ENCODE measurements at places on chromosomes 5 and 9.

DNA sequence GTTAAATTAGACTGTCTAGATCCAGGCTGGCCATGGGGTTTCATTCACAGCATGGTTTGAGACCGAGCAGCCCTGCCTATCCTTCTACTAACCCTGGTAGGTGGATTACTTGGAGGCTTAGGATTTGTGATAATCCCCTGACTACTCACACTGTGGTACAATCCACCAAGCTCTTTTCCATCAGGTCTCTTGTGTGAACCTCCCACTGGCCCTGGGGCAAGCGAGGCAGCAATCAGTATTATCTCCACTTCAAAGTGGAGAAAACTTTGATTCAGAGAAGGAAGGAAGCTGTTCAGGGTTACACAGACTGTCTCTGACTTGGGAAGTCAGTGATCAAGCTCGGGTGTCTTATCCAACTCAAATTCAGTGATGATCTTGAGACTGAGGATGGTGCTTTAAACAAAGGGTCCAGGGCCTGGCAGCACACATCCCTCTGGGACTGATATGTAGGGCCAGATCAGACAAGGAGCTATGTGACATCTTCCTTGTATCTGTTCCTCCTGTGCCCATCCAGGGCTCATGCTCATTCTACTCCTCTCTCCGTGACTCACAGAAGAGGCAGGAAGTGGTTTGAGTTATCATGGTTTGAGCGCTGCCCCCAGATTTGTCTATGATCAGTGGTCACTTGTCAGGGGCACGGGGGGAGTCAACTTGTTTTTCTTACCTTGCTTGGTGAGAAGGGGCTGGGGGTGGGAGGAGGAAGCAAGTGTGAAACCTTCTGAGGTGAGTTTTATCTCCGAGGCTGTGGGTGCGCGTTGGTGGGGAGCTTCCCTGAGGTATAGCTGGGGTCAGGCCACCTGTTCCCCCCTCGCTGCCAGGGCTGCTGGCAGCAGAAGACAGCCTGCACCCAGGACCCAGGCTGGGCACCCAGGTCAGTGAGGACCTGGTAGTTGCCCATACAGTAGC is 48.6 kb downstream of the RGS3 start:
- no peak for DNase-seq

- DNase-seq: no peak
Observed at GRCh38 chr5:71892641-71893365, 173.7 kb downstream of the CARTPT start.

DNA sequence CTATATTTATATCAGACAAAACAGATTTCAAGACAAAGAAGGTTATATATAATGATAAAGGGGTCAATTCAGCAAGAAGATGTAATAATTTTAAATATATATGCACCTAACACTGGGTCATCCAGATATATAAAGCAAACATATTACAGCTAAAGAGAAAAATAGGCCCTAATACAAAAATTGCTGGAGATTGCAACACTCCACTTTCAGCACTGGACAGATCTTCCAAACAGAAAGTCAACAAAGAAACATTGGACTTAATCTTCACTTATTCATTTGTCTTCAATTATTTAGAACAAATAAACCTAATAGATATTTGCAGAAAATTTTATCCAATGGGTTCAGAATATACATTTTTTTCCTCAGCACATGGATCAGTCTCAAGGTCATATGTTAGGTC is 45.8 kb downstream of the MEIKIN start:
- DNase-seq: no peak

- DNase-seq: no peak
Observed at GRCh38 chr5:84524491-84524890, 139.8 kb upstream of the EDIL3 start.

DNA sequence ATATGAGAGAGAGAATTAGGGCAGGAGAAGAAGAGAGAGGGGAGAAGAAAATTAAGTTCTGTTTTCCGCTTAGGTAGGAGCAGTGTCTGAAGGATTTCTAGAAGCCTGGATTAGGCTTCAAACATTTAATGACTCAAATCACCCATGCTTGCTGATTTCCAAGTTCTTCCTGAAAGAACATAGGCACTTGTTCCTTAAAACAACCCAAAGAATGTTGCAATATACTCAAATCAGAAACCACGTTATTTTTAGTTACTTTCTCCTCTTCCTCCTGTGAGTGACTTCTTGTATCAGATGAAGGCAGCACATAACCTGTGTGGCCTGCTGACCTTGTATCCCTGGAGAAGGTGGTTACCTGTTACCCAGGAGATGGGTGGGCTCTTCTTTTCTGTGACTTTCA is 351.5 kb upstream of the KLF4 start:
- DNase-seq: no peak

GRCh38 chr5:35458824-35459207 is 158.8 kb upstream of the SPEF2 start:
- DNase-seq: no peak

DNA sequence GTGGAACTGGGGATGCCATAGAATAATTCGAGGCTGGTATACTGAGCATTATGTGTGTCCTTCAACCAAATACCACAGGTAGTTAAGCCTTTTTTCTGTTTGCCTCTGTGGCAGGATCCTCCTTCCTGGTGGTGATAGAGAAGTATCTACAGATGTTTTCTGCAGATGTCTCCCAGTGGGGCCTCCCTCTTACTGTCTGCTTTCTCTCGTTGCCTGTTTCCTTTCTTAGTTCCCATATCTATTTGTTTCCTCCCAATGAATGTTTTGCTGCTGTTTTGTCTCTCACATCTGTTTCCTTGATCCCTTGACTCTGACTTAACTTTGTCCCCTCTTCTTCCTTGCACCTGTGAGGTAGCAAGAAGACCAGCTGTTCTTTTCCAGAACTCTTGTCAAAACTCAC is 130.9 kb upstream of the NUDT12 start:
- no peak for DNase-seq

GRCh38 chr5:94240134-94240533 is 378.3 kb downstream of the KIAA0825 start:
- DNase-seq: no peak

DNA sequence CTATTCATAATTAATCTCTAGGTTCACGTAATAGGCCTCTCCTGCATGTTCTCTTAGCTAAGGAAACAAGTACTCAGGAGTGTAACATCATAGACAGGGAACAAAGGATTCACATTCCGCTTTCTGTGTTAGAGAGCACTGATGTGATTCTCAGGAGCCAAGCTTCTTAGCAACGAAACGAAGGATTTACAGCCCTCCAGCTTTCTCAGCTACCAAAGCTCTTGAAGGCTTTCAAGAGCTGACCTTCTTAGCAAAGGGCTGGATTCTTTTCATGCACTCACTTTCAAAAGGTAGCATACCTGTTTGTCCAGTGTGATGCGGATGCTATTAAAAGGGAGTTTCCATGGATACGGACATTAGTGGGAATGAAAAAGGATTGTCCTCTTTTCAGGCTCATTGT is 107.4 kb downstream of the TUSC1 start:
- DNase-seq: no peak

DNA sequence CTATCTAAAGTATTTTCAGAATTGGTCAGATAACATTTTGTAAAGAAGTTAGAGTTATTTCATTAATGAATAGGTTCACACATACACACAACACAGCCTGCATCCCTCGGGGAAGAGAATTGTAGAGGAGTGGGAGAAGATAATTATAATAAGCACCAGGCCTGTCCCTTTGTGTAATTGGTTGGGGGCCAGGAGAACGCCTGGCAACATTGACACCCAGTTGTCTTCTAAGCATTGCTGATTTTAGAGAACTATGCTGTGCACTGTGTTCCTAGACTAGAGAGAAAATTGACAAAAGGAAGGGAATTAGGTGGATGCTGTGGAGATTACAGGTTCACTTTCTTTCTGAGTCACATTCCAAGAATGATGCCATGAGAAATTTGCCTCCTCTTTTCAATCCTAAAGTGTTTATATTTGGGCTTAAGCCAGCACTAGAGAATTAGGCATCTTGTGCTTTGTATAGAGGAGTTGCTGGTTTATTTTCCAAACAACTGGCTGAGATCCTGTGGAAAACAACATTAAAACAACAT is 247.6 kb downstream of the COX7C start:
- DNase-seq: no peak

GRCh38 chr5:43155394-43156096 is 34.8 kb downstream of the ZNF131 start:
- no peak for DNase-seq

- no peak for DNase-seq
Observed at GRCh38 chr5:170865622-170866021, 3.8 kb downstream of the RANBP17 start.

DNA sequence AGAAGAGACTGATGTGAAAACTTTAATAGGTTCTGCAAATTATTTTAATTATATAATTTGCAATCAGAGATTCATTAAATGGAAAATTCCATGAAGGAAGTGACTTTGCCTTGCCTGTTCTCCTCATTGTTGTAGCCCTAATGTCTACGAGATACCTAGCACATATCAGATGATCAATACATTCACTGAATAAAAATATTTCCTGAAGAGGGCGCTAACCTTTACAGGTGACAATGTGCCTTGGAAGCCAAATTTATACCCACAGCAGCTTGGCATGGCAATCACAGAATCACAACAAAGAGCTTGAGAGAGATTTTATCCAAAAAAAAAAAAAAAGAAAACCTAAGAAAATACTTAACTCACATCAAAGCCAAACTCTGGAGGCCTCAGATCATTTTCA is 17.4 kb downstream of the HAUS6 start:
- no peak for DNase-seq

- DNase-seq: no peak
Observed at GRCh38 chr5:99808657-99809230, 726.4 kb upstream of the FAM174A start.

Data from substantia nigra (tissue), 51 donors.